ENCODE measurements at places on chromosomes 1 and 21. TPM values are rescaled to one million over a fixed set of nuclear protein-coding genes. Genes with fewer than 3 reads are reported as not detected.

DNA sequence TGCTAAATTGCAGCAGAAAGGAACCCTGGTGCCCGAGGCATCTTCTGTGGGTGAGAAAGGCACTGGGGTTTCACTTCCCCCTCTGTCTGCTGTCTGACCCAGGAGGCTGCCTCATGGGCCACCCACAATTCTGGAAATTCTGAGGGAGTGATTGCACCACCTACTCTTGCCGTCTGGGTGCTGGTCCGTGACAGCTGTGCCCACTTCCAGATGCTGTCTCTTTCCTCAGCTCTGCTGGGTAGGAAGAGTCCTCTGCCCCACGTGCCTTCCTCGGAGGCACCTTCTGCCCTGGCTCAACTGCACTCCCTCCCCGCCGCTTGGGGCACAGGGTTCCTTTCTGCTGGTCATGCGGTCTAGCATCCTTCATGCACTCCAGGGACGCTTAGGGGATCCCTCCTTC lies 96.3 kb downstream of the ARHGEF10L start:
- no peak for DNase-seq

DNA sequence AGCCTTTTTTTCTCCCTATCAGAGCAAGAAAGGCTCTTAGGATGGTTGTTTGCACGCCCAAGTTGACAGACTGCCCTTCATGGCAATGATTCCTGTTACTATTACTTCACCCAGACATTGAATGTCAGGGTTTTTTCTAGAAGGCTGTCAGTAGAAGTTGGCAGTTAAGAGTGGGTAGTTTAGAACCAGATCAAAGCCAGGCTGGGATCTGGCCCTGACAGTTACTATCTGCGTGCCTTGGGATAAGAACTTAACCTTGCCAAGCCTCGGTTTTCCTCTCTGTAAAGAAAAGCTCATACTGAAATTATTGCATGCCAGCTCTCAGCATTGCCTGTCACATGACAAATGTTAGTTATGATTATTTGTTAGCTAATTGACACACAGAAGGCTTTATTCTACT lies 58.7 kb upstream of the PPP2R5A start:
- no peak for DNase-seq

DNA sequence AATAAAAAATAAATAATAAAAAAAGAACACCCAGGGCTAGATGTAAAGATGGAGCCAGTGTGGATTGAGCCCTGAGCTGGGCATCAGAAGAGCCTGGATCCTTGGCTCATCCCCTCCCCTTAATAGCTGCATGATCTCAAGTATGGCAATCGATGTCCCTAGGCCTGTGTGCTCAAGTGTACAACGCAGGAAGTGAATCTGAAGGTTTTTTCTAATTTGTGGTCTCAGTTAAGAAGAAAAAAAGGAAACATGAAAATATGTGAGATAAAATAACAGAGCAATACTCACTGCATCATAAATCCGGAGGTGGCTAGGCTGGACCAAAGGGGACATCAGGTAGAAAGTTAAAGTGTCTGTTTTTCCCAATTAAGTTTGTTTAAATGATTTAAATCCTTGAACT lies 47.3 kb upstream of the SLC44A3 start:
- no peak for DNase-seq

DNA sequence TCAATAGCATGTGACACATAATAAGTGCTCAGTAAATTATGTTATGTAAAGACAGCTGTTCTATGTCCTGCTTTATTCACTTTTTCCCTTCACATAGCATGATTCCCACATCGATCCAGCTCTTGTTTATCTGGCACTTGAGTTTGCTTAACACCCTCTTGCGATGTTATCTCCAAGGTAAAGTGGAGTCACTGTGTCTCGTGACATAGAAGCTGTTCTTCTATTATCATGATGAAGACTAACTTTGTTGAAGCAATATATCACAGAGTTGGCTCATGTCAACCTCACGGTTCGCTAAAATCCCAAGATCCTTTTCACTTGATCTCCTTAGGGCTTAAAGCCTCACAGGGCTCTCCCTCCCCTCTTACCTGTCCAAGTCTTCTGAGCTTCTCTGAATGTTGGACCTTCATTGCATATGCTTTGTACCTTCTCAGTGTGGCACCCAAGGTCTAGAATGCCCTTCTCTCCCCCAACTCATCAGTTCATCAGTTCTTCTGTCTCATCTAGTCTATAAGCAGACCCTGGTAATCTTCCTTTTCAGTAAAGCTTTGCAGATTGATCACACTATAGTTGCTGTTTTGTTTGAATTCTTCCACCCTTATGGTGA lies 38.0 kb downstream of the PLXNA2 start:
- no peak for DNase-seq

GRCh38 chr1:204341380-204341779 lies 18.3 kb downstream of the PLEKHA6 start:
- DNase-seq: no peak

- no peak for DNase-seq
These were observed 144.6 kb downstream of the MAGI3 start for GRCh38 chr1:113534875-113535274.

GRCh38 chr1:117128323-117129079 lies 7.0 kb upstream of the TRIM45 start:
- DNase-seq: no peak

- no peak for DNase-seq
These were observed 371.6 kb upstream of the RUNX1 start for GRCh38 chr21:35420656-35421055.

DNA sequence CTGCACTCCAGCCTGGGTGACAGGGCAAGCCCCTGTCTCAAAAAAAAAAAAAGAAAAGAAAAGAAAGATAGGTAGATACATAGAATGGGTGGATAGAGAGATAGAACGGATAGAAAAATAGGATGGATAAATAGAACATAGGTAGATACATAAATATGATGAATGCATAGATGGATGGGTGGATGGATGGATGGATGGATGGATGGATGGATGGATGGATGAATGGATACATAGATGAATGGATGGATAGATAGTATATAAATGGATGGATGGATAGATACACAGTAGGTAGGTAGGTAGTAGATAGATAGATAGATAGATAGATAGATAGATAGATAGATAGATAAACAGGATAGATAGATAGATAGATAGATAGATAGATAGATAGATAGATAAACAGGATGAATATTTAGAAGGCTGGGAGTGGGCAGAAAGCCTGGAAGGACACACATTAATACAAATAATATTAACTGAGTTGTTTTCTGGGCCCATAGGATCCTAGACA lies 87.0 kb downstream of the PDE9A start:
- no peak for DNase-seq

DNA sequence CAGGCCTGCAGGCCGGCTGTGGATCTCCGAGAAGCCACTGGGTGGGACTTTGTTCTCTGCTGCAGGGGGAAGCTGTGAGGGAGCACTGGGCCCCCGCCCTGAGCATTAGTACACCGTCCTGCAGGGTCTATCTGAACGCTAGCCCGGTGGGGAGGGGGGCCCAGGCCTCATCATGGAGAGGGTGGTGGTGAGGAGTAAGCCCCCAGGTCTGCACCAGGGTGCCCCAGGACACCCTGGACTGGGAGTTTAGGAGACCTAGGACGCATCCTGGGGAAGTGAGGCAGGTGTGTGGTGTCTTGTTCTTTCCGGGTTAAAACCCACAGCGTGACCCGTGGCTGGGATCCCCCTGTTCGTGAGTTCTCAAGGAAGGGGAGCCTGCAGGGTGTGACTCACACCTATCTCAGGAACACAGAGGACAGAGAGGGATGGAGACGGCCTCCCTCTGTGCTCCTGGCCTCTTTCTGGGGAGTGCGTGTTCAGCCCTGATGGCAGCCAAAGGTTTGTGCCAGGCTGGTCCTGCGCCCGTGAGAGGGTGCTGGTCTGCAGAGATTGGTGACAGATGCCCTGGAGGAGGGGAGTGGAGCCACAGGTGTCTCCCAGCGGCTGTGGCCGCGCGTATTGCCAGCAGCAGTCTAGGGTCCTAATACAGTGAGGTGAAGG lies 44.8 kb downstream of the AGPAT3 start:
- no peak for DNase-seq

DNA sequence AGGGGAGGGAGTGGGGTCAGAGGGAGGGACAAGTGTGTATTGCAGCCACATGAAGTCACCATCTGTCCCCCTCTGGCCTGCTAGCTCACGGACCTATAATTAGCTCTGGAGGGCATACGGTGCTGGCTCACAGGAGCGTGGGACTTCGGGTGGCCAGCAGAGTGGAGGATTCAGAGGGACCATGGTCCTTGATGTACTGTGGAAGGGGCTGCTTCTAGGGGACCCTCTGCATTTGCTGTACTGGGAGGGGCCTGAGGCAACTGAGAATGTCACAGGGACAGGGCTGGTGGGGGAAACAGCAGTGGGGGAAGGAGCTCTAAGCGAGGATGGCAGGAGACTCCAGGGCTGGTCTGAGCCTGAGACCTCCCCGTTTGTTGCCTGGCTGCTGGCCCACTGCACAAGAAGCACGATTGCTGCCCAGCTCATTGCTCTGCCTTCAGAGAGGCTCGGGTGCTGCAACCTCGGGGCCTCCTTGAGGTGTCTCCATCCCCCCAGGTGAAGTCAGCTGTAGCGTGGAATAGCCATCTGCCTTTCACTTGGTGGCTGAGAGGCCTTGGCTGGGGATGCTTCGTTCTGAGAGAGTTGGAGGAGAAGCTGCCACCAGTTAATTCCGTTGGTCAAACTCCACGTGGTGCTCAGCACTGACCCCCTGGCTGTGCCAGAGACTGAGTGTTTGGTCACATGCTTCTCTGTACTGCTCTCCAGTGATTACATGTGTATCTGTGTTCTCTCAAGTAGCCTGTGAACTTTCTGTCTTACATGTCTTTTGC lies 2.7 kb downstream of the PPFIA4 start:
- no peak for DNase-seq

DNA sequence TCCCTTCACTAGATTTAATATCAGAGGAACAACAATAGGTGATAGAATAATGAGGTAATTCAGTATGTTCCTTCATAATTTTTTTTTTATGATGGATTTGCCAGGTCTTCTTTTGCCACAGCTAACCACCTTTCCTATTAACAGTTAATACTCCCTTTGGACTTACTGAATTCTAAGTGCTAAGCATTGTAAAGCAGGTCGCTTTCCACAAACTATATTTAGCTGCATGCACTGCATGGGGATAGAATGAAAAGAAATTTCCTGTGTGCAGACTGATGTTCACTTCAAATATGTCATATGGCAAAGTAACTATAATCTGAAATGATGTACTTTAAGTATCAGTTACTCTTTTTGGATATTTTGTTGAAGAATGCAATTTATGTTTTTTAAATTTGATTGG lies 85.8 kb downstream of the GPR161 start:
- no peak for DNase-seq

DNA sequence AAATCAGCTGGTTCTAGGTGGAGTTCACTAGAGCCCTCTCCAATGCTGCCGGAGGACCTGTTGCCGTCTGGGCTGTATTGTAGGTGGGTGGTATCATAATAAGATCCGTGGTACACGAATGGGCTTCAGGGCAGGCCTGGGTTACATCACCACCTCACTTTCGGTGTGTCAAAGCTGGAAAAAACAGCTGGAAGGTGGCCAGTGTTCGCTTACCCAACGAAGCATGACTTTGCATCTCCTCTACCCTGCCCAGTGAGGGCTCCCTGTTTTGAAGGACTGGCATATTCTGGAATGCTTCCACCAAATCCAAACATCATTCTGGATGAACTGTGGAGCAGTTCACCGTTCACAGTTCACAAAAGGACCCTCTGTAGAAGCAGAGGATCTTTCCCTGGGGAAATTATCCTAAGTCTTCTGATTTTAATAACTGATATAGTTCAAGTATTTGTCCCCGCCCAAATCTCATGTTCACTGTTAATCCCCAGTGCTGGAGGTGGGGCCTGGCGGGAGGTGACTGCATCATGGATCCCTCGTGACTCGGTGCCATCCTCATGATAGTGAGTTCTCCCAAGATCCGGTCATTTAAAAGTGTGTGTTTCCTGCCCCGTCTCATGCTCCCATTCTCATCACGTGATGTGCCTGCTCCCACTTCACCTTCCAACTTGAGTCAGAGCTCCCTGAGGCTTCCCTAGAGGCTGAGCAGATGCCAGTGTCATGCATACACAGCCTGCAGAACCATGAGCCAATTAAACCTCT lies 429.0 kb downstream of the KIF26B start:
- DNase-seq: no peak

- no peak for DNase-seq
These were observed 474 bp downstream of the FCRLA start for GRCh38 chr1:161707503-161707902.

PIGR gene
- 0.22 TPM for total RNA-seq

RPTN gene
- total RNA-seq: not detected

HMCN1 gene
- total RNA-seq: 7.3 TPM

XCL2 gene
- total RNA-seq: not detected

TGFB2 gene
- total RNA-seq: 40.5 TPM

NEGR1 gene
- total RNA-seq: 5.2 TPM

MAP10 gene
- total RNA-seq: 2.3 TPM

Data from cardiac septum (tissue), 1 donor.